ENCODE measurements at places on chromosomes 6 and 20.

- DNase-seq = no peak
Measured at GRCh38 chr20:21681234-21681921, 24.1 kb upstream of the PAX1 start.

GRCh38 chr6:69926745-69927144 is 60.4 kb downstream of the COL19A1 start:
- no peak for DNase-seq

GRCh38 chr20:16407251-16408067 is 165.8 kb downstream of the KIF16B start:
- DNase-seq = no peak

GRCh38 chr6:123323452-123324329 is 313.1 kb downstream of the TRDN start:
- no peak for DNase-seq

DNA sequence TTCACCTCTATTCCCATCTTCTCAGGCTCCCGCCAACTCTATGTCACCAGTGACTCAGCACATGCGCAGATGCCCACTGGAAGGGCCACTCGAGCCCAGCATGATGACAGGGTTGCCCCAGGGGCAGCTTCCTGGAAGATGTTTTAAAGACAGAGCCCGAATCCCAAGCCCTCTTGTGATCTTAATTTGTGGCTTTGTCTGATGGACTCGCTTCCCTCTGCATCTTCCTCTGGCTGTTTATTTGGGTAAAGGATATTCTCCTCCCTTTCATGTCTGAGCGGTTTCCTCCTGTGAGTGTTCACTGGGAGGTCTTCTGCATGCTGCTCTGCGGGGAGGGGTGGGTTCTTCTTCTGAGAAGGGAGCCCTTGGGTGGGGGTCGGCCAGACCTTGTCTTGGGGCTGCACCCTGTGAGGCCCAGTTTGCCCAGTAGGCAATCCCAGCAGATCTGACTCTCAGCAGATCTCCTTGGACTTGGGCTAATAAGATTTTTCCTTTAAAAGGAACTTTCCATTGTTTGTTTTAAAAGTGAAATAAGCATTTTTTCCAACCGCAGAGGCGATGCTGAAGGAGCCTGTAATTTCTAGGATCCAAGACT is 401.0 kb downstream of the CDC5L start:
- no peak for DNase-seq

GRCh38 chr6:99016355-99016754 is 68.6 kb upstream of the FBXL4 start:
- no peak for DNase-seq

GRCh38 chr20:11193241-11193640 is 519.4 kb upstream of the JAG1 start:
- no peak for DNase-seq

DNA sequence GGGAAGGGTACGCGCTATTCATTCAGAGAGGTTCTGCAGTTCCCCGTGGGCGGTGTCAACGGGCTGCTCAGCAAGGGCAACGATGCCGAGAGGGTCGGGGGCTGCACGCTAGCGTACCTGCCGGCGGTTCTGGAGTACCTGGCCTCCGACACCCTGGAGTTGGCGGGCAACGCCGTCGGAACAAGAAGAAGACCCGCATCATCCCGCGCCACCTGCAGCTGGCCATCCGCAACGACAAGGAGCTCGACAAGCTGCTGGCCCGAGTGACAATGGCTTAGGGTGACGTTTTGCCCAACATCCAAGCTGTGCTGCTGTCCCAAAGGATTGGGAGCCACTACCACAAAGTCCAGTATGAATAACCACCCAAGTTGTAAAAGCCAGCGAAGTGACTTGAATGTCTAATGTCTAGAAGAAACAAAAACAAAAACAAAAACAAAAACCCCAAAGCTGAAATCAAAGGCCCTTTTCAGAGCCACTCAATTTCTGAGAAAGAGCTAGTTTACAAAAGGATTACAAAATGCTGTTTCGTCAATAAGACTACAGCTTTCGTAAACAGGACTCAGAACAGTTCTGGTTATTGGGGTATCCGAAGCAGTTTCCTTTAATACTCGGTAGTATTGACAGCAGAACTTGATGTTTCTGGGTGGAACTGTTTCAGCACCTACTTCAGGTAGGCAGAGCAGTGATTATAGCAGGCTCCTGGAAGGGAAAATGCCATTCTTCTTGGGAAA is 21.9 kb upstream of the SLC17A4 start:
- DNase-seq = no peak

DNA sequence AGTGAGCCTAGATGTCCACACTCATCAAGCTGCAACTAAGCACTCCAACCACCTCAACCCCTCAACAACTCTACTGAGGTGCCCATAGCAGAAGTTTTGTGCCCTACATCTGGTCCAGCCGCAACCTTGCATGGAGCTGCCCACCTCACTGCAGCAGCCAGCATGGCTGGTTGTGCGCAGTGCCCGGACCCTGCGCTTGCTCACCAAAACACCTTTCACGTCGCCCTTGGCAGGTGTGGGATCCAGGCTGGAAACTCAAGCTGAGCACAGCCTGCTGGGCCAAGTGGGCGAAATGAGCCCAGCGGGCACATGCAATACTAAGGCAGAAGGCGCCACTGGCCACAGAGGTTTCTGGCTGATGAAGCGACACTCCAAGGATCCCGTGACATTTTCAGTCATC is 902.4 kb downstream of the TBC1D32 start:
- no peak for DNase-seq

DNA sequence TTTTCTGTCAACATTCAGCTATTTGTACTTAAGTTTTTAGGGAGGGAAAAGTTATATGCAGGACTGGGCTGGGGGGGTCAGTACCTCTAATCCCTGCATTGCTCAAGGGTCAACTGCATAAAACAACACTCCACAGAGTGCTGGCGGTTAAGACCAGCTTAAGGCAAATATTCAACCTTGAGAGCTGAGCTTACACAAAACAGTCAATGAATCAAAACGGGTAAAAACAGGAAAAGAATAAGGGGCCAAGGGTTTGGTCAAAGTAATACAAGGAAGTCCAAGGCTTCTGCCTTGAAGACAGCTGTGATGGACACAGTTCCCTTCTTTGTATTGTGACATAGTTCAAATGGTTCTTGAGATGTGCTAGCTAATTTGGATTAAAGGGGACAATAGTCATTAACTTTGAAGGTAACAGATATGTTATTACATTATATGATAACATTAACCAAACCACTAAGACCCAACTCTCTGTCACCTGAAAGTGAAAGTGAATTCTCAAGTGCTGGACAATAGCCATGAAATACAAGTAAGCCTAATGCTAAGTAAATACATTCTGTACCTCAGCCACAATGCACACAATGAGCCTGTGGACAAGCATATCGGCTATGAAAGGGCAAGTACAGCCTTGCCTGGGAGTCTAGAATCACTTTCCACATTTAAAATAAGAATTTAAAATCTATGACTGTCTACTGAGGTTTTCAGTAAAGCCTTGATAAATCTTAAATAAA is 106.8 kb downstream of the PDE10A start:
- DNase-seq = no peak

GRCh38 chr6:149492798-149493343 is 8.1 kb upstream of the ZC3H12D start:
- no peak for DNase-seq

- no peak for DNase-seq
Measured at GRCh38 chr6:149761438-149761837, 11.9 kb downstream of the PCMT1 start.

GRCh38 chr20:54195483-54196472 is 12.1 kb upstream of the PFDN4 start:
- no peak for DNase-seq

- no peak for DNase-seq
Measured at GRCh38 chr20:11001764-11002540, 328.2 kb upstream of the JAG1 start.

GRCh38 chr6:80319196-80319595 is 212.7 kb downstream of the BCKDHB start:
- no peak for DNase-seq

GRCh38 chr6:170175644-170176135 is 115.2 kb downstream of the DLL1 start:
- DNase-seq = no peak

- no peak for DNase-seq
Measured at GRCh38 chr20:20972490-20972889, 133.7 kb downstream of the LINC00237 start.

- no peak for DNase-seq
Measured at GRCh38 chr20:43820731-43821330, 93.8 kb upstream of the TOX2 start.

- no peak for DNase-seq
Measured at GRCh38 chr20:4601630-4602296, 119.9 kb upstream of the PRND start.
